ENCODE measurements at places on chromosomes 11 and 22.

DNA sequence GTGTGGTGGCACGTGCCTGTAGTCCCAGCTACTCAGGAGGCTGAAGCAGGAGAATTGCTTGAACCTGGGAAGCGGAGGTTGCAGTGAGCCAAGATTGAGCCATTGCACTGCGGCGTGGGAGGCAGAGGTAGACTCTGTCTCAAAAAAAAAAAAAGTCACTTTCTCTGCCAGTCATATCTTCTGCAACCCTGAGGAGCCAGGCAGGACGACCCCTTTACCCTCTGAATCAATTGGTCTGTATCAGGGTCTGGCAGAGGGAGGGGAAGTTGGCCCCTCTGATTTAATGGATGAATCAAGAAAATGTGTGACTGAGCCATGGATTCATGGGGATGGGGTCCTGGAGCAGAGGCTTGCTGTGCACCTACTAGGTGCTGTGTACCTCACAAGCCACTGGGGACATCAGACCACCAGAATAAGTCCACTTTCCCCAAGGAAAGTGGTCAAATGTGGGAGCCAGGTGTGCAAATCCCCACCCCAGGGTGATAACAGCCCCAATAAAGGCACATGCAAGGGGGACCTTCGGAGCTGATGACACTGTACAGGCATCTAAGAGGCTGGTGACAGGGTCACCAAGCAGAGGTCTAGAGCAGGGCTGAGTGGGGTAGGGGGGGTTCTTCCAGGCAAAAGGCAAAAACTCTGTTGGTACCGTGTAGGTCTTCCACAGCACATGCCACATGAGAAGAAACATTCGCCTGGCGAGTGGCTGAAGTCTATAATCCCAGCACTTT lies 29.0 kb downstream of the TXN2 start:
- DNase-seq = no peak

- DNase-seq = no peak
Measured at GRCh38 chr11:81578571-81578970, 1155.1 kb downstream of the FAM181B start.

DNA sequence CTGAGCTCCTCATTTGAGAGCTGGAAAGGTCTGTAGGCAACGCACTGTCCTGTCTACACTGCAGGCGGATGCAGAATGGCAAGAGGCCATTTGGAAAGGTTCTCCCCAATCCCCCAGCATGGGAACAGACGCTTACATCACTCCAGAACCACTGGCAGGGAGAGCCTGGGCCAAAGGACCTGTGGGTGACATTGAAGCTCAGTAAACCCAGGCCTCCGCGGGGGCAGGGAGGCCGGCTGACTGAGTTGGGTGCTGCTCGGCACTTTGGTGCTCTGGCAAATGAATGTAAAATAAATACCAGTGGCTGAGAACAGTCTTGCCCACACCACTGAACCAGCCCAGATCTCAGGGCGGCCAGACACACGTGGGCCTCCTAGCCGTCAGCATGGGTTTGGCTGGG lies 22.4 kb downstream of the TOM1 start:
- no peak for DNase-seq

- DNase-seq = no peak
Measured at GRCh38 chr11:2963761-2964160, 28.4 kb downstream of the NAP1L4 start.

GRCh38 chr11:112784323-112785073 lies 176.7 kb upstream of the NCAM1 start:
- no peak for DNase-seq
